ENCODE measurements at places on chromosomes 12 and 14.
A peak's percentile ranks its signal among the peaks of the same experiment; 100 is the strongest.

DNA sequence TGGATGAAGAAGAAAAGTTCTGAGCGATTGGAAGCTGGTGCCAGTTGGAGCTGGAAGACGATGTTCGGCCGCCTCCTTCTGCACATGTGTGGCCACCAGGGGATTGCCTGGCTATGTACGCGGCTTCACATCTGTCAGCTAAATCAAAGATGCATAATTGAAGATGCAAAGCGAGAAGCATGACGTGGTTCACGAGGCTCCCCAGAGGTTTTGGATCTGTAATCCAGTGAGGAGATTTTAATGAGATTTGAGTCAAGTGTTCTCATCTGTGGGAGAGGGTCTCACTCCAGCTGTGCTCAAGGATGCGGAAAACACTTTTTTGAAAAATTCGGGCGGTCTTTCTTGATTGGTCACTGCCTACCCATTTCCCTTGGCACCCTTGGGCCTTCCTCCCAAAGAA, 94.6 kb downstream of the PAX9 start:
- DNase-seq: no peak

DNA sequence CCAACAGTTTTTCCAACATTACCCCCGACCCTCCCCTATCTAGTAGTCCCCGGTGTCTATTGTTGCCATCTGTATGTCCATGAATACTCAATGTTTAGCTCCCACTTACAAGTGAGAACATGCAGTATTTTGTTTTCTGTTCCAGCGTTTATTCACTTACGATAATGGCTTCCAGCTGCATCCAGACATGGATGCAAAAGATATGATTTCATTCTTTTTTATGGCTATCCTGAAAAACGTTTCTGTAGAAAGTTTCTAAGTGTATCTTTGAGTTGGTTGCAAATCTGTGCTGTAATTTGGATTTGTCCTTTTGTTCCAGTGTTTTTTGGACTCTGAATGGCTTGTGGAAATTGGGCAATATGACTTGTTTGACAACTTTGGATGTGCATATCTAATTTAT, 11.7 kb downstream of the SP1 start:
- no peak for DNase-seq

DNA sequence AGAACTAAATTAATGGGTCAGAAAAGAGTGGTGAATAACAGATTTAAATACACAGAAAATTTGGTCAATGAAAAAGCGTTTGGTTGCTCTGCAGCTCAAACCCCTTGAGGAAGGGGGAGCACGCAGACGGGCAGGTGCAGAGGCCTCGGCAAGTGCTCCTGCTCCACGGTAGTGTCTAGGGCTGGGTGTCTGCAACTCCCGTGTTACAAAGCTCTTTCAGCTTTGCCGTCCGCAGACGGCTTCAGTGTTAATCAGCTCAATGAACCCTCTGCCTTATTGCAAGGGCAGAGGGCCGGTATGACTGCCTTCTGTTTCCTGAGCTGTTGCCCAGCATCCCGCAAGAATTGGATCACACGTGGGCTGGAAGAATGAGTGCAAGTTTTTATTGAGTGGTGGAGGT, 125.7 kb upstream of the TRHDE start:
- DNase-seq: no peak

- DNase-seq: no peak
These were observed 15.2 kb downstream of the SLC8A3 start for GRCh38 chr14:70173569-70173968.

- no peak for DNase-seq
These were observed 213.3 kb downstream of the BMP4 start for GRCh38 chr14:53743371-53743770.

GRCh38 chr12:98421316-98421715, 94.1 kb upstream of the TMPO start:
- no peak for DNase-seq

- peak; percentile 62 for DNase-seq
These were observed 18.9 kb downstream of the FOS start for GRCh38 chr14:75297411-75298040.

DNA sequence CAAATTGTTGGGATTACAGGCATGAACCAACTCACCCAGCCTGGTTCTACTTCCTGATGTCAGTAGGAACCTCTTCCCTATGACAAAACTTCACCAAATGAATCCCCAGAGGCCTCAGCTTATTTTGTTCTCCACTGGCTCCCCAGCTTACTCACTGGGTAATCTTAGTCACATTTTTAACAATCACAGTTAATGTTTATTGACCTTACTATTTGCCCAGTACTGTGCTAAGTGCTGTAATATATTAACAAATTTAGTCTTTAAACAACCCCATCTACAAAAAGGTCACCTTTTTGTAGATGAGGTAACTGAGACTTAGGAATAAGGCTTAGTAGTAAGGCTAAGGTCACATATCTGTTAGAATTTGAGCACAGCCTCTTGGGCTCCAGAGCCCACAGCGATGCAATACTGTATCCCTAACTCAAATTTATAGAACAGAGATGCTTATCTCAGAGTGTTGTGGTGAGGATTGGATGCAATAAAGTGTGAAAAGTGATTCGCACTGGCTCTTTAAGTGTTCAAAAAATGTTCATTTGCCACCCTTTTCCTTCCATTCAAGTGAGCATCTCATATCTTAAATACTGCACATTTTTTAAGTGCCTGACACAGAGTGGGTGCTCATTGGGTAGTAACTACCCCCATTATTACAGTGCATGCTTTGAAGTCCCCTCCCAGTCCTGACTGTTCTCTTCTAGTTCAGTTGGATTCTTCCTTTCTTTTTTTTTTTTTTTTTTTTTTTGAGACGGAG, 146.4 kb upstream of the ARHGAP5 start:
- no peak for DNase-seq

- DNase-seq: peak; percentile 34
These were observed 10.7 kb upstream of the EVL start for GRCh38 chr14:100054316-100055075.

- no peak for DNase-seq
These were observed 212.3 kb upstream of the GARIN6 start for GRCh38 chr12:99435095-99435791.

GRCh38 chr14:28773861-28774691, 7.5 kb downstream of the FOXG1 start:
- DNase-seq: no peak

Data from HL-60 (cell line).